ENCODE measurements at places on chromosomes 11 and 22. TPM values are rescaled to one million over a fixed set of nuclear protein-coding genes. Genes with fewer than 3 reads are reported as not detected.

KCNQ1OT1 gene
- 0.41 TPM for total RNA-seq

OR9G1 gene
- not detected for total RNA-seq

RTN4RL2 gene
- total RNA-seq: 0.20 TPM

OTOG gene
- not detected for total RNA-seq

GLYATL2 gene
- not detected for total RNA-seq

MOV10L1 gene
- not detected for total RNA-seq

SLC15A3 gene
- 12.2 TPM for total RNA-seq

ZNF280B gene
- total RNA-seq: 1.9 TPM

MN1 gene
- 0.42 TPM for total RNA-seq

NTM gene
- not detected for total RNA-seq

DNA sequence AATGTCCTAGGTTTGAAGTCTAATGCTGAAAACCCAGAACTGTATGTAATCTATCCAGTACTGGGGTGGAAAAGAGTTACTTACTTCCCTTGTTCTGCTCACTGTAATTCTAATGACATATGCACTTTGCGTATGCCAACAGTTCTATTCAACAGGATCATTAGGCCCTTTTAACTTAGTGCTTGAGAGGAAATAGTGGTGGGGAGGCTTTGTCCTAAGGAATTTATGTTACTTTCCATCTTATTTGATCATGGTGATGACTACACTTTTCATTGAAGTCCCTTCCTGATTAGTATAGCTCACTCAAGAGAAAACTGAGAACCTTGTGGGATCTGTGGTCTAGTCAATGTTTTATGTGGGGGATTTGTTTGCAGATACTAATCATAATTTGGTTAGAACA, 348.2 kb downstream of the GUCY1A2 start:
- H3K4me3 ChIP-seq: no peak overlapping the region
- H3K36me3 ChIP-seq: no peaks in the 10 kb centered on the region
- H3K27ac ChIP-seq: no peak overlapping the region
- H3K4me1 ChIP-seq: no peaks in the 10 kb centered on the region
- DNase-seq: no peak

- no peak overlapping the region for H3K27ac ChIP-seq
- H3K27me3 ChIP-seq: no peaks in the 10 kb centered on the region
- H3K36me3 ChIP-seq: peaks cover 78% of the 10 kb centered on the region
- DNase-seq: no peak
- no peak overlapping the region for H3K4me3 ChIP-seq
These were observed 20.4 kb downstream of the CTR9 start for GRCh38 chr11:10771457-10771856.

GRCh38 chr11:94544646-94545263, 1.0 kb downstream of the FUT4 start:
- H3K27ac ChIP-seq: no peak overlapping the region
- DNase-seq: no peak
- peaks cover 28% of the 10 kb centered on the region for H3K4me1 ChIP-seq
- H3K4me3 ChIP-seq: peak overlapping the region; percentile 80

- no peak overlapping the region for H3K4me3 ChIP-seq
- H3K27ac ChIP-seq: no peak overlapping the region
- no peaks in the 10 kb centered on the region for H3K36me3 ChIP-seq
- H3K4me1 ChIP-seq: no peaks in the 10 kb centered on the region
- no peaks in the 10 kb centered on the region for H3K27me3 ChIP-seq
These were observed 223.3 kb upstream of the ISX start for GRCh38 chr22:34842630-34843029.

GRCh38 chr11:17603056-17603825, 56.2 kb downstream of the OTOG start:
- H3K27me3 ChIP-seq: peaks cover 34% of the 10 kb centered on the region
- no peak overlapping the region for H3K4me3 ChIP-seq
- H3K36me3 ChIP-seq: no peaks in the 10 kb centered on the region
- no peak overlapping the region for H3K27ac ChIP-seq
- no peak for DNase-seq

DNA sequence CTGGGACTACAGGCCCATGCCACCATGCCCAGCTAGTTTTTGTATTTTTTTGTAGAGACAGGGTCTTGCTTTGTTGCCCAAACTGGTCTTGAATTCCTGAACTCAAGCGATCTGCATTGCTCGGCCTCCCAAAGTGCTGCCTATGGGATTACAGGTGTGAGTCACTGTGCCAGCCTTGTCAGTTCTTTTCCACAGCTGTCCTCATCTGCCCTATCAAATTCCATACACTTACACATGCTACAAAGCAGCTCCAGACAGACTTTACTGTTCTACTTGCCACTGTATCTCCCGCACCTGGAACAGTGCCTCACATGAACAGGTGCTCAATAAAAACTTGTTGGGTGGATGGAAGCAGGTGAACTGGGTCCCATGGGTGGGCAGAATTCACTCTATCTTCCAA, 8.2 kb downstream of the STX5 start:
- no peaks in the 10 kb centered on the region for H3K27me3 ChIP-seq
- DNase-seq: no peak
- no peak overlapping the region for H3K4me3 ChIP-seq
- peaks cover 5% of the 10 kb centered on the region for H3K4me1 ChIP-seq
- peaks cover 83% of the 10 kb centered on the region for H3K36me3 ChIP-seq

DNA sequence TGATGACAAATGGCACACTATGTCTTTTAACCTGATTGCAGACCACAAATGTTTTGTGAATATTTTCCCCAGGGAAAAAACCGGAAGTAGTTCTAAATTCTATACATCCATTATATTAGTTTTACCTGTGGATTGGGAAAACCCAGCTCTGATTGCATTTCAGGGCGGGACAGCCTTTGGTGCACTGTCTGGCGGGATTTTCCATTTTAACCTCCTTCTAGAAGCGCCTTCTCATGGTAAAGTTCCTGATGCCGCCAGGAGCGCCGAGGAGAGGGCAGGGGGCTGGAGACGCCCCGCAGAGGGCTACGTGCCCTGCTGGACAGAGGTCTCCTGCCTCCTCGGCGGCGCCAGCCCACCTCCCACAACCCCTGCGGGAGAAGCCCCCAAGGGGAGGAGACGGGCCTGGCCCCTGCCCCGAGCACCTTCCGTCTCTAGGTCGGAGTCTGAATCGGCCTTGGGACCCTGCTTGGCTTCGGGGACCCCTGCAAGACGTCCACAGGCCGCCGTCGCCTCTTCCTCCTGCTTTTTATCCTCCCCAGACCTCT, 1.2 kb upstream of the P2RX6 start:
- peak overlapping the region; percentile 79 for H3K27ac ChIP-seq
- H3K4me3 ChIP-seq: peak overlapping the region; percentile 51
- peaks cover 4% of the 10 kb centered on the region for H3K27me3 ChIP-seq
- H3K4me1 ChIP-seq: peaks cover 25% of the 10 kb centered on the region
- DNase-seq: no peak

DNA sequence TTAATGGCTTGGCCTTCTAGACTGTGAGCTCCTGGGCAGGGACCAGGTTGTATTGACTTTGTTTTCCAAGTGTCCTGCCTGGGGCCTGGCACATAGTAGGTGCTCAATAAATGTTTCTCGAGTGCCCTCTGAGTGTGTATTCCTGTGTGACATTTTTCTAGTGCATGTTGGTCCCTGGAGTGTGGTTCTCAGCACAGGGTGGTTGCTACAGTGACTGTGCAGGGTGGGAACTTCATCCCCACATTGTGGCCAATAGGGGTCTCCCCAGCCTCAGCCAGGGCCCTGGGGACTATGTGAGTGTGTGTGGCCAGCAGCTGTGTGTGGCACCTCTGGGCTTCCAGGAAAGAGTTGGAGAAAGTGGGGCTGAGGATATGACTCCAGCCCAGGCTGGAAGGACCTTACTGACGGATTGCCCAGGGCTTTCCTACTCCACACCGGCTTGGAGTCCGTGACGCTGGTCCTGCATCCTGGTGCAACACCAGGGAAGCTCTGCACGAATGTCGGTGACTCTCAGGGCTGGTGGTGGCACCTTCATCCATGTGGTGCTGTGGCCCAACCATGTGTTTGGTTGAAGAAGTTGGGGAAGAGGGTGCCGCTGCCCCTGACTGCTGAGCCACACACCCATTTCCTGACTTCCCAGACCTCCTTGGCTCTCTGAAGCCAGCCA, 9.0 kb upstream of the MARK2 start:
- H3K4me1 ChIP-seq: no peaks in the 10 kb centered on the region
- peaks cover 12% of the 10 kb centered on the region for H3K36me3 ChIP-seq
- no peaks in the 10 kb centered on the region for H3K27me3 ChIP-seq

GRCh38 chr11:59175091-59175501, 3.2 kb downstream of the DTX4 start:
- no peak overlapping the region for H3K27ac ChIP-seq
- DNase-seq: no peak
- no peak overlapping the region for H3K4me3 ChIP-seq
- no peaks in the 10 kb centered on the region for H3K36me3 ChIP-seq

GRCh38 chr11:125671561-125671960, 9.1 kb downstream of the ACRV1 start:
- H3K4me1 ChIP-seq: peaks cover 2% of the 10 kb centered on the region
- no peak overlapping the region for H3K4me3 ChIP-seq
- no peaks in the 10 kb centered on the region for H3K36me3 ChIP-seq

GRCh38 chr11:45154276-45154675, 7.8 kb downstream of the PRDM11 start:
- no peaks in the 10 kb centered on the region for H3K36me3 ChIP-seq
- no peak for DNase-seq
- H3K27me3 ChIP-seq: no peaks in the 10 kb centered on the region
- H3K4me1 ChIP-seq: no peaks in the 10 kb centered on the region

GRCh38 chr11:32586576-32587190, 3.1 kb downstream of the EIF3M start:
- H3K4me3 ChIP-seq: no peak overlapping the region
- H3K27ac ChIP-seq: no peak overlapping the region
- no peaks in the 10 kb centered on the region for H3K27me3 ChIP-seq
- DNase-seq: no peak
- H3K36me3 ChIP-seq: no peaks in the 10 kb centered on the region
- H3K4me1 ChIP-seq: peaks cover 11% of the 10 kb centered on the region

- H3K4me1 ChIP-seq: no peaks in the 10 kb centered on the region
- DNase-seq: no peak
- no peaks in the 10 kb centered on the region for H3K27me3 ChIP-seq
- no peak overlapping the region for H3K4me3 ChIP-seq
- no peak overlapping the region for H3K27ac ChIP-seq
These were observed 18.3 kb downstream of the SLC5A12 start for GRCh38 chr11:26703411-26704191.

- no peak overlapping the region for H3K27ac ChIP-seq
- H3K27me3 ChIP-seq: no peaks in the 10 kb centered on the region
- no peak overlapping the region for H3K4me3 ChIP-seq
- H3K4me1 ChIP-seq: no peaks in the 10 kb centered on the region
- DNase-seq: no peak
- no peaks in the 10 kb centered on the region for H3K36me3 ChIP-seq
These were observed 484.6 kb downstream of the CNTN5 start for GRCh38 chr11:99505316-99505715.

DNA sequence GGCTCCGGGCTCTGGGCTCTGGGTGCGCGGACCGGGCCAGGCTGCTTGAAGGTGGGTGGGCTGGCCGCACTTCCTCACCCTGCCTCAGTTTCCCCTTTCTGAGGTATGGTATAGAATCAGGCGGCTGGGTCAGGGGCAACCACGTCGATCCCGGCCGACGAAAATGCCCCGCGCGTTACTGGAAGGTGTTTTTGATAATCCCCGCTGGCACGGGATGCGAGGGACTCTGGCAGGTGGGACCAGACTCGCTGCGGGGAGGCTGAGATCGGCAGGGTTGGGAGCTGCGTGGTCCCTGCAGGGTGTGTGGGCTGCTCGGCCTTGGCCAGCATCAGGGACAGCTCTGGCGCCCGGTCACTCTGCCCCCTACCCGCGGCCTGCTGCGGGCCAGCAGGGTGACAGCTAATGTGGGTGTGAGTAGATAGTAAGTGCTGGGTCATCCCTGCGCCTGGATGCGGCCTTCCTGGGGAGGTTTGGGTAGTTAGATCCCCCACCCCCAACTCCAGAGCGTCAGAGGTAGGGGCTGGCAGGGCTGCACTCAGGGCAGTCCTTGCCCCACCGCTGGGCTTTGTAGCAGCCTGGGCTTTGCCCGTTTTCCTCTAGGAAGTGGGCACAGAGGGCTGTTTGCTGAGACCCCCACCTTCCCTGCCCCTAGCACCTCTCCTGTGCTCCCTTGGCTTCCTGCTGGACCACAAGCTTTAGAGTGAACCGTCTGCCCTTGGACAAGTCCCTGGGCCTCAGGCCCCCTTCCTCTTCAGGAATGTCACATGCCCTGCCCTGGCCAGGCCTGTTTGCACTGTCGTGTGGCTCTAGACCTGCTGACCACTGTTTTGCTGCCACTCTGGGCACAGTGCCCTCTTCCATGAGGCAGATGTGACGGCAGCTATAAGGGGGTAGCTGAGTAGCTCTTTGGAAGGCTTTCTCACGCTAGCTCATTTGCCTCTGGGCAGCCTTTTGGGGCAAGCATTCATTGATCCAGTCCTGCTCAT, 579 bp downstream of the TANGO2 start:
- DNase-seq: no peak
- H3K4me3 ChIP-seq: peak overlapping the region; percentile 89
- H3K27me3 ChIP-seq: peaks cover 19% of the 10 kb centered on the region
- peaks cover 9% of the 10 kb centered on the region for H3K4me1 ChIP-seq
- H3K27ac ChIP-seq: peak overlapping the region; percentile 66
- H3K36me3 ChIP-seq: peaks cover 3% of the 10 kb centered on the region

DNA sequence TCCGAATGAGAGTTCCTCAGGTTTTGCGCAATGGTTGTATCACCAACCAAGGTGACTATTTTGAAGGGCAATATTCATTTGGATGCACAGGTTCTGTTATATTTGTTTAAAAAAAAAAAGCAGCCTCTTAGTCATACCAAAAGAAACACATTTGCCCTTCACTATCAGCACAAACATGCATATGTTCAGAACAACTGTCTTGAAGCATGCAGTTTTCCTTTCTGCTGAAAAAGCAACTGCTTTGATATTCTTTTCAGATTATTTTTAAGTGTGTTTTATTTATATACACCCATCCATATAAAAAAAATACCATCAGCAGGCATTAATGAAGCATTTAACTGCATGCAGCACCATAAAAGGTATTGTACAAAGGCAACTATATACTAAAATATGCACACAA, 67.8 kb downstream of the RBFOX2 start:
- no peak overlapping the region for H3K4me3 ChIP-seq

- H3K36me3 ChIP-seq: no peaks in the 10 kb centered on the region
- DNase-seq: peak; percentile 77
- H3K27me3 ChIP-seq: peaks cover 9% of the 10 kb centered on the region
- no peak overlapping the region for H3K4me3 ChIP-seq
- H3K4me1 ChIP-seq: peaks cover 9% of the 10 kb centered on the region
These were observed 75.9 kb upstream of the PRR5 start for GRCh38 chr22:44625981-44626687.

GRCh38 chr11:129992161-129992944, 10.3 kb downstream of the PRDM10 start:
- no peaks in the 10 kb centered on the region for H3K4me1 ChIP-seq
- H3K4me3 ChIP-seq: no peak overlapping the region
- no peaks in the 10 kb centered on the region for H3K27me3 ChIP-seq
- no peak overlapping the region for H3K27ac ChIP-seq
- peak; percentile 32 for DNase-seq
- H3K36me3 ChIP-seq: no peaks in the 10 kb centered on the region

GRCh38 chr11:6646918-6647679, 8.5 kb downstream of the DCHS1 start:
- H3K4me1 ChIP-seq: peaks cover 47% of the 10 kb centered on the region
- peak overlapping the region; percentile 83 for H3K27ac ChIP-seq
- H3K27me3 ChIP-seq: no peaks in the 10 kb centered on the region
- peak overlapping the region; percentile 38 for H3K4me3 ChIP-seq
- DNase-seq: peak; percentile 44
